ENCODE measurements at places on chromosomes 2 and 18.

DNA sequence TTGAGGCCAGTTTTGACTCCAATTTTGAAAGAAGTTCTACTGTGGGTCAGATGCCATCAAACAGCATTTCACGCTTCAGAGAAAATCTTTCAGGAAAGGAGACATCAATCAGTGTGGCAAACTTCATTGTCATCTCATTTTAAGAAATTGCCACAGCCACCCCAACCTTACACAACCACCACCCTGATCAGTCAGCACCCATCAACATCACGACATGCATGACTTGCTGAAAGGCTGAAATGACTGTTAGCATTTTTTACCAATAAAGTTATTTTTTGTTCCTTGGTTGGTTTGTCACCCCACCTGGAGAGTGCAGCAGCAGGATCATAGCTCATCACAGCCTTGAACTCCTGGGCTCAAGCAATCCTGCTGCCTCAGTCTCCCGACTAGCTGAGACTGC lies 10.4 kb downstream of the DNAJC10 start:
- no peaks in the 10 kb centered on the region for H3K27me3 ChIP-seq
- no peak overlapping the region for H3K27ac ChIP-seq
- DNase-seq: no peak

GRCh38 chr18:57475903-57476302 lies 40.7 kb downstream of the ONECUT2 start:
- no peaks in the 10 kb centered on the region for H3K4me1 ChIP-seq
- H3K4me3 ChIP-seq: no peak overlapping the region
- no peak overlapping the region for H3K27ac ChIP-seq
- H3K27me3 ChIP-seq: no peaks in the 10 kb centered on the region
- no peak for DNase-seq
- no peaks in the 10 kb centered on the region for H3K36me3 ChIP-seq

DNA sequence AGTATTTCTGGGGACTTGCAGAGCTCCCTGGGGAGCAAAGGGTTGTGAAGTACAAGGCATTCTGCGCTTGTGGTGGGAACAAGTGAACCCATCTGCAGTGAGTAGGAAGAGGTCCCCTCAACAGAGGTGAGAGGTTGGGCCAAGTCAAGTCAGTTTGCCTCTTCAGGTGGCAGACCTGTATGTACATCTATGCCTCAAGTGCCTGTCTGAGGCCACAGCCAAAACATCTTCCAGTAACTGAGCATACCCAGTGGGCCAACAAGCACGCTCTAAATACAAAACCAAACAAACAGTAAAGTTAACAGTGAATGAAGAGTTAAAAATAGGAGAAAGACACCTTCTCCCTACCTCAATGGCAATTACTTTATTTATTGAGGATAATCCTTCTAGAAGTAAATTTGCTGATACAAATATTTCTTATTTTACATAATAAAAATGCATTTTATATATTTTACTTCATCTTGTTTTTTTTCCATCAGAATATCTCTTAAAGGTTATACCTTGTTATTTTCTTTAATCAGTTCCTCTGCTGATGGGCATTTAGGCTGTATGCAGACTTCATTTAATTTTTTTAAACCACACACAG lies 2.5 kb downstream of the GYPC start:
- H3K4me1 ChIP-seq: peaks cover 8% of the 10 kb centered on the region
- H3K36me3 ChIP-seq: no peaks in the 10 kb centered on the region
- H3K27ac ChIP-seq: no peak overlapping the region

DNA sequence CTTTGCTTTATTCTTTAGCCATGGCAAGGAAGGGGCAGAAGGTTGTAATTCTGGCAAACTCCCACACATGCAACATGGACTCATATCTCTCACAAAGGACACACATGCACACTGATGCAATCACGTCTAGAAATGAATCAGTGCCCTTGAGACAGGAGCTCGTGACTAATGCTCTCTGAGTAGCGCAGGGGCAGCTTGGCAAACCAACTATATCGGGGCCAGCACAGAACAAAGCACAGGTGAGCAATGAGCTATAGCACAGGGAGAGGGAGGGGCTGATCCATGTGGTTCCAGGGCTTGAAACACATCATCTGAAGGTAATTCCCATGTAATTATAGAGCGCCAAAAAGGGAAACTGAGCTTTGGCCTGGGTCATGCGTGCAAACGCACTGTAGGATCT lies 165.2 kb upstream of the KLF7 start:
- DNase-seq: no peak
- H3K4me3 ChIP-seq: no peak overlapping the region
- H3K27ac ChIP-seq: no peak overlapping the region
- no peaks in the 10 kb centered on the region for H3K4me1 ChIP-seq

- DNase-seq: no peak
- H3K36me3 ChIP-seq: no peaks in the 10 kb centered on the region
- no peak overlapping the region for H3K4me3 ChIP-seq
- no peaks in the 10 kb centered on the region for H3K27me3 ChIP-seq
Observed at GRCh38 chr2:28450901-28451565, 44.8 kb upstream of the PLB1 start.
